HuH-7 (cell line): ENCODE measurements at places on chromosomes 5 and 9.

DNA sequence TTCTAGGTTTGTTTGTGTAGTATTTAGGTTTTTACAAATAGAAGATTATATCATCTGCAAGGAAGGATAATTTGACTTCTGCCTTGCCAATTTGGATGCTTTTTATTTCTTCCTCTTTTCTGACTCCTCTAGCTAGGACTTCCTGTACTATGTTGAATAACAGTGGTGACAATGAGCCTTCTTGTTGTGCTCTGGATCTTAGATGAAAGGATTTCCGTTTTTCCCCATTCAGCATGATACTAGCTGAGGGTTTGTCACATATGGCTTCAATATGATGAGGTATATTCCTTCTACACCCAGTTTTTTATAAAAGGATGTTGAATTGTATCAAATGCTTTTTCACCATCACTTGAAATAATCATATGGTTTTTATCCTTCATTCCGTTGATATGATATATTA is 101.4 kb downstream of the FBXO4 start:
- DNase-seq: no peak

DNA sequence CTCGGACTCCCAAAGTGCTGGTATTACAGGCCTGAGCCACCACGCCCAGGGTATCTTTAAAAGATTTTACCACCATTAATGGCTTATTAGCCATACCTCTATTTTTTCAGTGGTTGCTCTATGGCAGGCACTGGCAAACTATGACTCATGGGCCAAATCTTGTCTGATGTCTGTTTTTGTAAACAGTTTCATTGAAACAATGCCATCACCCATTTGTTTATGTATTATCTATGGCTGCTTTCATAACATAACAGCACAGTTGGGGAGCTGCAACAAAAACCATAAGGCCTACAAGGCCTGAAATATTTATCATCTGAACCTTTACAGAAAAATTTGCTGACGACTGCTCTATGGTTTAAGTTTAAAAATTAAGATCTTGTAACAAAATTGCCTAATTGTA is 66.8 kb downstream of the SLC38A9 start:
- DNase-seq: no peak

- DNase-seq: no peak
Observed at GRCh38 chr9:3125602-3126405, 281.9 kb upstream of the PUM3 start.

DNA sequence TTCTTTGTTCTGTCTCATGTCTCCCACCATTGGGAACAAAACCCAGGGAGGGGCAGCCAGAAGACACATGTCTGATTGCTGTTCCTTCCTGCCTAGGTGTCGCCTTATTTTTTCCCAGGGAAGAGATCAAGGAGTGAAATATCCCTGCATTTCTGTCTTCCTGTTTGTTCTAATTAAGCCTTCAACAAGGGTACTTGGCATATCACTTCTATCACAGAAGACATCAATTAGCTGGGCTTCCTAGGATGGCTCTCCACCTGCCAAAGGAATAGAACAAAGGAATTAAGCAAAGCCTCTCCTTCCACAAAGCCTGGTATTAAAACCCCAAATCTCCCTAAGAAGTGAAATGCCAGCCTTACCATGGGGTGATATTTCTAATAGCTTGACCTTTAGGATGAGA is 299.5 kb upstream of the CD180 start:
- DNase-seq: no peak

- no peak for DNase-seq
Observed at GRCh38 chr9:111630964-111631213, 245 bp upstream of the DNAJC25 start.

DNA sequence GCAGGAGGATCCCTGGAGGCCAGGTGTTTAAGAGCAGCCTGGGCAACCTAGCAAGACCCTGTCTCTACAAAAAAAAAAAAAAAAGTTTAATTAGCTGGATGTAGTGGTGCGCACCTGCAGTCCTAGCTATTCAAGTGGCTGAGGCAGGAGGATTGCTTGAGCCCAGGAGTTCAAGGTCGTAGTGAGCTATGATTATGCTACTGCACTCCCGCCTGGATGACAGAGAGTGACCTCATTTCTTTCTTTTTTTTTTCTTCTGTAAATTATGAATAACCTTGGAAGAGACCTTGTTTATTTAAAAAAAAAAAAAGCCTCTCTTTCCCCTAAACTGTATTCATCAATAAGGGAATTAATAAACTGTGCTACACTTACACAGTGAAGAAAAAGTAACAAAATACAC is 43.6 kb upstream of the SLC30A5 start:
- no peak for DNase-seq

DNA sequence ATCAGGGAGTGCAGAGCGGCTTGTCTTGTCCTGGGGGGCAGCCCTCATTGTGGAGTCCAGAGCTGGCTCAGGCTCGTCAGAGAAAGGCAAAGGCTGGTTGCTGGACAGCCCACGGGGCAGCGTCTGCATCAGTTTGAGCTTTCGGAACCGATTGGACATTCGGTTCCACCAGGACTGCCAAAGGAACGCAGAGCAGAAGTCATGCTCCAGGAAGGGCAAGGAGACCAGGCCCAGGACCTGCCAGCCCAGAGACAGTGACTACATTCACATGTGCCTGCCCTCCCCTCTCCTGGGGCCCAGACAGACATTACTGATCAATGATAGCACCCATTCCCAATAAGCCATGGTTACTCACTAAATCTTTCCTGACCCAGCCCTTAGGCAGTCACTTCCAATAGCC is 18.1 kb downstream of the ANKS6 start:
- no peak for DNase-seq

DNA sequence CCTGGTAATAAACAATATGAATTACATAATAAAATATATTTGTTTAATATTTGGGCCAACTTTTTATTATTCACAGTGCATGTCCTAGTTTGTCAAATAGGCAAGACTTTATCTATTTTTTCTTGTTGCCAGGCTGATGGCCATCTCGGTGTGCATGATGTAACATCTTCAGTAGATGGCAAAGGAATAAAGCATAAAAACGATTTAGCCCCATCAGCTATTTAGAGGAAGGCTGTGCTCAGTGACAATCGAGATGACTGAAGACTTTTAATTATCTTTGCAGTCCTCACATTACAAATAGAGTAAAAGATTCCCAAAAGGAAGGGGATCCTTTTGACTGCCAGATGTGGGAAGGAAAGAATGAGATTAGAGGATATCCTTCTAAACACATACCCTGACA is 358.5 kb downstream of the PTPRD start:
- DNase-seq: no peak

- DNase-seq: no peak
Observed at GRCh38 chr9:129390541-129390940, 212.5 kb upstream of the IER5L start.
